Tibial artery (tissue), 4 donors: ENCODE measurements at places on chromosomes 6 and 20.

DNA sequence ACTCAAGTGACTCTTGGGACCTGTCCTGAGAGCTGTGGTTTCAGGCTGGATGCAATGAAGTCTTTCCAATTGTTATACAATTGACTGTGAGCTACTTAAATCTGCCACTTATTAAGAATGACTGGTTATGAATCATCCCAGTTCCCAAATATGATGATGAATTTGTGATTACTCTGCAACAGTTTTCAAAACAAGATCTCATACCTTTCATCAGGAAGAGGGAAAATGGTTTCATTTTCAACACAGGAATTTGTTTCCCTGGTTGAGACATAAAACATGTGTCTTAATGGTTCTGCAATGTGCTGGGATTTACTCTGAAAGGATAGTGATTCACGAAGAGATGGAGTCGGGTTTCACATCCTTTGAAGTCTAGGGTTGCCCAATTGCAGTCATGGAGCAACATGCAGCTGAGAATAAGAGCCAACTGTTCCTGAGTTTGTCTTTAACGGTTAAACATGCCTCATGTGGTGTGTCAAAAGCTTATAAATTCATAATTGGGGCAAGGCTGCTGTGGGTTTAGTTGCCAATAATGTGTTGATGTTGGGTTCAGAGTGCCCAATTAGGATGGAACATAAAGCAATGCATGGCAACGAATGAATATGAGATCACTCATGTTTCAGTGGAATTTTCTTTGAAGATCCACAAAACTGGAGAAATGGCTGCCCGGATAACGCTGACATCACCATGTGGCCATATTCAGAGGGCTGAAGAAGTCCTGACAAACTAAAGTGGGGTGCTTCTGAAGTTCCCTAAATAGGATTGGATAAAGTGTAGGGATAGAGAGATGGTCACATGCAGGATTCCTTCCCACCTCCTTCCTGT lies 41.0 kb downstream of the CYP24A1 start:
- no peak for DNase-seq

DNA sequence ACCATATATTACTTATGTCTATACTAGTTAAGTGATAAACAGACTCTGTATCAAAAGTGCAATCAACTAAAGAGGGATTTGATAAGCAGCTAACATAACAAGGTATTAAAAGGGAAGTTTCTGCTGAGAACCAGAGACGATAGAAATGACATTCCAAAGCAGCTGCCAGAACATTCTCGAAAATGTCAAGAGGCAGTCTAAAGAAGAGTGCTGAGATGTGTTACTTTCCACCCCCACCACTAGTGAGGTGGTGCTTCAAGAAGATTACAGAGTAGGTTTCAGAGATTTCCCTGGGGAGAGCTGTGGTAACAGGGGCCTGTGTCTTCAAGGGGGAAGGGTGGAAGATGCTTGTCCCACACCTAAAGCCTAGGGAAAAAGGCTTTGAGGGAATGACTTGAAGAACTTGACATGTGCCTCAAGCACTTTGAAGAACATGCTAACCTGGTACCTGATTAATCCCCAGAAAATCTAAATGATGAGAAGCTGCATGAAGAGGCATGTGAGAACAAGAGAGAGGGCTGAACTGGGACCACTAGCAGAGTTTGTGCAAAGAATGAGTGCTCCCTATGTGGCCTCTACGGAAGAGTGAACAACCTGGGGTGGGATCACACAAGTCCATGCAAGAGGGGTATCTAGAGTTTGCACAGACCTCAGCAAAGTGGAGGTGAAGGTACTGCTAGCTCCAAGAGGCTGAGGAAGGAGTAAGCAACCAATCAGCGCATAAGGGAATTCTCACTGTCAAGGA lies 5.0 kb downstream of the FAM184A start:
- no peak for DNase-seq

DNA sequence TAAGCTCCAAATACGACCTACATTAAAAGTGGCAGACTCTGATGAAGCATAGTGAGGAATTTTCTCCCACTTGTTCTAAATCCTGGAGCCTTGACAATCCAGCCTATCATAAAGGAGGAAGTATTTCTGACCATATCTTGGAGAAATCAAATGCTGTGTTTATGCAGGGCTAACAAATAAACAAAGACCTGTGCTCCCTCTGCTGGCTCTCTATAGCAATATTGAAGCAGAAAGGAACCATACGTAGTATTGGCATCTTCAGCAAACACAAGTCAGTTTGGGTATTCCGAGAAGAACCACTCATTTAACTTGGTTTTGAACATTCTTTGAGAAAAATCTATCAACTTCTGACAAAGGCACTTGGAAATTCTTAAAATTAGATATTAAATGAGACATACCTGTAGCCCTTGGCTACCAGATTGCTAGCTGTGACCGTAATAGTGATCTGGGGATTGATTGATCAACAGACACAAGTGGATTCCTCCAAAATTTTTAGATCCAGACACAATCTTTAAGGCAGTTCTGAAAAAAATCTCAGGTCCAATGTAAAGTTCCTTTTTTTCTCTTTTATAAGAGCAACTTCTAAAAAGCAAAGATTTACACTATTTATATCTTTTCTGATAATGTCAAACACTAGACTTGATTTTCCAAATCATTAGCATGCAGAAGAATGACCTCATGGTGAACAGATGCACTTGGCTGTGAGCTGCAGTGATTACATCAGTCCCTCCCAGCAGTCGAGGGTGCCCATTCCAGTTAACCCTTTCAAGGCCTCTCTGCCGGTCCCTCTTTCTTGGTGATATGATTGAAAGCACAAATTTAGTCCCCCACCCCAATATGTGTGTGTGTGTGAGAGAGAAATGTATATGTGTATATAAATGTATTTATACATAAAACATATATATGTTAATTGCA lies 40.2 kb downstream of the INSM1 start:
- DNase-seq: no peak

GRCh38 chr20:15857173-15857784 lies 716.0 kb downstream of the KIF16B start:
- no peak for DNase-seq

DNA sequence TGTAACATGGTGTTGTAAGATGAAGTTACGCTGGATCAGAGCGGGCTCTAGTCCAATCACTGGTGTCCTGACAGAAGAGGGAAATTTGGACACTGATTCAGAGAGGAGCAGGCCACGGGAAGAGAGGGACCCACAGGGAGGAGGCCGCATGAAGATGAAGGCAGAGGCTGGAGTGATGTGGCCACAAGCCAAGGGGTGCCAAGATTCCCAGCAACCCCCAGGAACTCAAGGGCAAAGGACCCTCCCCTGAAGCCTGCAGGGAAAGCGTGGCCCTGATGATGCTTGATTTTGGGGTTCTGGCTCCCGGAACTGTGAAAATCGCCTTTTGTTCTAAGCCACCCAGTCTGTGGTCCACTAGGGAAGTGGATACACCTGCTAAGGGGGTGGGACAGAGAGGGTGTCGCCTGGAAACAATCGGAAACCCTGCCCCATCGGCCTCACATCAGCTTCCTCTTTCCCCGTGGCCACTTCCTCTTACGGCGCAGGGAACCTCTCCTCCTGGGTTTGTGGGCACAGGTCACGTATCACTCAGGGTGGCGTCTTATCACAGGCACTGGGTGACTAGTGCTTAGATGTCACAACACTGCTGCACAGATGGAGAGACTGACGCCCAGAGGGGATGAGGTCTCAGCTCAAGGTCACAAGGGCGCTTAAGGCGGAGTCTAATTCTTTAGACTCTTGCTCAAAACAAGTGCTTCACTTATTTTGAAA lies 58.0 kb downstream of the SULF2 start:
- peak; percentile 58 for DNase-seq

GRCh38 chr20:41009946-41010345 lies 18.7 kb upstream of the TOP1 start:
- DNase-seq: no peak

DNA sequence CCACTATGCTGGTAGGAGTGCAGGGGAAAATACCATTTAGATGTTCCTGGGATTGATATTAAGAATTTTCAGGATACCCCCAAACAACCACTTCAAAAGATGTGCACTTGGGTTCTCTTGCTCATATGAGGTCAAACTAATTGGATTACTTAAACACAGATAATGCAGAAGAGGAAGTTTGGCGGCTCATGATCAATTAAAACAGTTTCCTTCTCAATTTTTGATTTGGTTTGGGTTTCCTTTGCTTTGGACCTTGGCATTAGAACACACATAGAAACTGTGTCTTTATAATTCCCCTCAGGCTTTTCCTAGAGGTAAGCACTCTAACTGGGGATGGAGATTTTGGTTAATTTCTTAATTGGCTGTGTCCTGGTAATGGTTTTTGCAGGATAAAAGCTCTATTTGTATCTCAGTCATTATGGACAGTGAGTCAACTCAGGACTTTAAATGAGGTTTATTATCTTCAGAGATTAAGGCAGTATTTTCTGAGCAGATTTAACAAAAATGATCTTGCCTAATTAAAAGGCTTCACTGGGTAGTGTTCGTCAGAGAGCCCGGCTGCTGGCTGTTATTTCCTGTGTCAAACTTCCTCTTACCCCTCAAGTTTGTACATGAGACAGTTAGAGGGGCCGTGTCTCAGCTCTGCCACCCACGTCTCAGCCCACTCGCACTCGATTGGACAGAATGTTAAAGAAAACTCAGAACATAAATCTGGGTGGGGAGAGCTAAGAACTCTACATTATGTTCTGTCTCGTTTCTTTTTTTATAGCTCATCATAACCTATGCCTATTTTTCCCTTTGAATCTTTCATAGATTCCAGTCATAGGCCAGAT lies 50.3 kb upstream of the PREP start:
- peak; percentile 20 for DNase-seq

GRCh38 chr20:61640131-61640870 lies 388.2 kb downstream of the CDH4 start:
- no peak for DNase-seq

DNA sequence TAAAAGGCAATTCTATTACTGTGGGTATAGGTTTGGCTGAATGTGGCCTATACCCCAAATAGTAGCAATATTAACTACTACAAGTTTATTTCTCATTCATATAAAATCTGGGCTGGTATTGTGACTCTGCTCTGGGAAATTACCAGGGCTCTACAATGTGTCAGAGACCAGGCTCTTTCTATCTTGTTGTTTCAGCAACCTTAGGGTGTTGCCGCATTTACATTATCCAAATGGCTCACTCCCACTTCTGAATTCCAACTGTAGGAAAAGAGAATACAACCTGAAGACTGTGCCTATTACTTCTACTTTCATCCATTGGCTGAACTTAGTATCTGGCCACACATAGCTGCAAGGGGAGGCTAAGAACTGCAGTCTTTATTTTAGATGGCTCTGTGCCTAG lies 106.7 kb upstream of the CENPW start:
- no peak for DNase-seq

- no peak for DNase-seq
These were observed 61.7 kb upstream of the EYA4 start for GRCh38 chr6:133179481-133179880.
